ENCODE measurements at places on chromosomes 5 and 9. TPM values are rescaled to one million over a fixed set of nuclear protein-coding genes. Genes with fewer than 3 reads are reported as not detected.

DNA sequence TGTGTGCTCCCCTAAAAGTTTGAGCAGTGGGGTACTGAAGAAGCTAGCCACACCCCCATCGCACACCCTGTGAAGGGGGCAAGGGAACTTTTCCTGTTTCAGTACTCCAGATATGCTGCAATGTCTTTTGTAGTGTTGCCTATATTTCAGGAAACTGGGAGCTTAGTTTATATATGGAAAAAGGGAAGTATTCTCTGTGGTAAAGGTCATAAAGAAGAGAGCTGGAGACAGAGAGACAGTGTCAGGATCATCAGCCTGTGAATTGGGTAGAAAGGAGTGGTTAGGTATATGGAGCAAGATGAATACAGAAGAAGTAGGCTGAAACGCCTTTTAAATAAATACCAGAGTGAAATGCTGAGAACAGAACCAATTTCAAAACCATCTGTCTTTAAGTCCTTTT, 82.2 kb upstream of the C9orf72 start:
- DNase-seq: no peak

DNA sequence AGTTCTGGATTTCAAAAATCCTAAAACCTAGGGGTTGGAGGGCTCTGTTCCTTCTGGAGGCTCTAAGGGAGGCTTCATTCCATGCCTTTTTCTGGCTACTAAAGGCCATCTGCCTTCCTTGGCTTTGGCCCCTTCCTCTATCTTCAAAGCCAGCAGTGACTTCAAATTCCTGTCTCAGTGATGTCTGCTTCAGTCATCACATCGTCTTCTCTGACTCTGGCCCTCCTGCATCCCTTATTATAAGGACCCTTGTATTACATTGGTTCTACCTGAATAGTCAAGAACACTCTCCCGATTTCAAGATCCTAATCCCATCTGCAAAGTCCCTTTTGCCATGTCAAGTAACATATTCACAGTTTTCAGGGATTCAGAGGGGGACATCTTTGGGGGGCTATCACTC, 60.3 kb downstream of the GNA14 start:
- no peak for DNase-seq

NACC2 gene
- total RNA-seq: 24.5 TPM

MTX3 gene
- 16.0 TPM for total RNA-seq

DAB2IP gene
- total RNA-seq: 83.2 TPM

DNA sequence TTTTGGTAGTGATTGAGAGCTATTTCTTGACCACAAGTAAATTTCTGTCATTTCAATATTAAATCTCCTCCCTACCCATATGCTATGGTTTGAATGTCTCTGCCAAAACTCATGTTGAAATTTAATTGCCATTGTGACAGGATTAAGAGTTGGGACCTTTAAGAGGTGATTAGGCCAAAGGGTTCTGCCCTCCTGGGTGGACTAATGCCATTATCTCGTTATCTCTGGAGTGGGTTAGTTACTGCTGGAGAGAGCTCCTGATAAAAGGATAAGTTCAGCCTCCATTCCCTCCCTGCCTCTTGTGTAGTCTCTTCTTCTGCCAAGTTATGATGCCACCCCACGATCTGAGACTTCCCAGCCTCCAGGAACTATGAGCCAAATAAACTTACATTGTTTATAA, 3.6 kb upstream of the DRD1 start:
- no peak for DNase-seq

DNA sequence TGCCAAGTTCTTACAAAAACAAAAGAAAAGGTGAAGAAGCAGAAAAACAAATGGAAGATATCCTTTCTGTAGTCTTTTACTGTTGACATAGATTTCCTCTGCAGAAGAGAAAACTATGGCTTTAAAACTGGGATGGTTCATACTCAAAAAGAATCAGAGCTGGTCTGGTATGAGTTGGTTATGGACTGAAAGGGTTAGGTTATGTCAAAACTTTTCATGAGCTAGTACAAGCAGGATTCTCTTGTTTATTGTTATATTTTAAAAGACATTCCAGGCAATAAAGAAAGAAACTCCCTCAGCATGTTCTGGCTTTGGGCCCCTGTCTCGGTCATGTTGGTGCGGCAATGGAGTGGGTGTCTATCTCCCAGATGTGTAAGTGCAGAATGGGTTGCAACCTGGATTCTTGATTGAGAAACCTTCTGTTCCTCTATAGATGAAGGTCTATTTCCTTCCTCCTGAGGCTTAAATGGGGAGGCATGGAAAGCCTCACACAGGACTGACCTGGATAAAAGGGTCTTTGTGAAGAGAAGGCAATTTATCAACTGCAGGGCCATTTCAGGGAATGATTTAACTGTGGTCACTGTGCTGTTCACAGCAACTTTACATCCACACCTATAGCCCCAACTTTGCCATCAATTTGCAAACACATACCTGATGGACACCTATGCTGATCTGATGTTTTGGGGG, 209.6 kb upstream of the TNC start:
- DNase-seq: peak; percentile 23

DNA sequence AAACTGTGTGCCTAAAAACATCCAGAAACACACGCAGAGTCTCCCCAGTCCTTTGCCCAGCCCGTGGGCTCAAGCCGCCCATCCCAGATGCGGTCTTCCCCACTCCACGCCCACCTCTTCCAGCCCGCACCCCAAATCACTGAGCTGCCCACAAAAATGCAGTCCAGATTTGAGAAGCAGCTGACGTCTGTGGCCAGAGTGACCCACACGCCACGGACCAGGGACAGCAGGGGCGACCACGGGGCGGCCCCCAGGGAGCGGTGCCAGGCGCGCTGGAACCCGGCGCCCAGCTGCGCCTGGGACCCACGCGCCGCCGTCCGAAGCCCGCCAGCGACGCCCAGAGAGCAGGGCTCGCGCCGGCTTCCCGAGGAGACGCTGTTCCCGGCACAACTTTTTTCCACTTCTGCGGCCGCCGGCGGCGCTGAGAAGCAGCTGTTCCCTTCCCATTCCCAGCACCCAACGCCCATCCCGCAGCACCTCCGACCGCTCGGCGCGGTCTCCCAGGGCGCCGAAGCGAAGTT, 674 bp downstream of the LHFPL2 start:
- peak; percentile 39 for DNase-seq

DNA sequence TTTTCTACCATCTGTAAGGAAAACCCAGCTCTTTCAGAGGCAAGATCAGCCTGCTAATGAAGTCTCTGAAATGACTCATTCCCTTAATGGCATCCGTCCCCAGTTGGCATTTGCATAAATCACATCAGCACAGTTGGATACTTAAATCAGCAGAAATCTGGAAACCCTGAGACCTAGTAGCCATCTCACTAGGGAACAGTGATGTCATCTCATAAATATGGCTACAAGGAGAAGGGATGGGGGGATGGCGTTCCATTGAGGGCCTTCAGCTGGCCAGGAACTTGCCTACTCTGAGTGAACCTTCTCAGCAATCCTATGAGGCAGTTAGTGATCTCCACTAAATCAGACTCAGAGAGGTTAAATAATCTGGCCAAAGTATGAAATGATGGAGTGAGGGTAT, 81.8 kb downstream of the CMYA5 start:
- DNase-seq: no peak

GRCh38 chr9:13967438-13967837, 346.5 kb downstream of the NFIB start:
- no peak for DNase-seq

GRCh38 chr9:6271508-6272228, 56.1 kb downstream of the IL33 start:
- no peak for DNase-seq

PCDHGA2 gene
- total RNA-seq: 19.7 TPM

DNA sequence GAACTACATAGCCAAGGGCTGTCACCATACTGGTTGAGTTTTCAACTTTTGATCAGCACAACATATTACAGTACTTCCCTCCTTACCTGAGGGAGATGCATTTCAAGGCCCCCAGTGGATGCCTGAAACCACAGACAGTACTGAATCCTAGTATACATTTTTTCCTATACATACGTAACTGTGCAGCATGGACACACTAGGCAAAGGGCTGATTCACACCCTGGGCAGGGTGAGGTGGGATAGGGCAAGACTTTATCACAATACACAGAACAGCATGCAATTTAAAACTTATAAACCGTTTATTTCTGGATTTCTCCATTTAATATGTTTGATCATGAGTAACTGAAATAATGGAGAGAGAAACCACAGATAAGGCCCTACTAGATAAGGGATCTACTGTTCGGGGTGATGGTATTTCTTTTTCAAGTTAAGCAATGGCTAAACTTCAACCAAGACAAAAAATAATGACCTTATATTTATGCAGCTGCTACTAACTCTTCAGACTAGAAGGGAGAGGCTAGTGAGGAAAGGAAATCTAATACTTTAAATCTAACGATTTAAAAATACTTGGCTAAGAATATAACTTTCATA, 186.9 kb upstream of the GNA14 start:
- no peak for DNase-seq

WHRN gene
- 13.8 TPM for total RNA-seq

GRCh38 chr9:87256973-87257372, 240.7 kb upstream of the DAPK1 start:
- no peak for DNase-seq

- DNase-seq: no peak
Measured at GRCh38 chr9:119101048-119101447, 268.2 kb downstream of the BRINP1 start.

PCDHGA9 gene
- total RNA-seq: 7.7 TPM

HEMGN gene
- total RNA-seq: 1.4 TPM

- DNase-seq: no peak
Measured at GRCh38 chr5:1503241-1504068, 20.3 kb downstream of the LPCAT1 start.

DNA sequence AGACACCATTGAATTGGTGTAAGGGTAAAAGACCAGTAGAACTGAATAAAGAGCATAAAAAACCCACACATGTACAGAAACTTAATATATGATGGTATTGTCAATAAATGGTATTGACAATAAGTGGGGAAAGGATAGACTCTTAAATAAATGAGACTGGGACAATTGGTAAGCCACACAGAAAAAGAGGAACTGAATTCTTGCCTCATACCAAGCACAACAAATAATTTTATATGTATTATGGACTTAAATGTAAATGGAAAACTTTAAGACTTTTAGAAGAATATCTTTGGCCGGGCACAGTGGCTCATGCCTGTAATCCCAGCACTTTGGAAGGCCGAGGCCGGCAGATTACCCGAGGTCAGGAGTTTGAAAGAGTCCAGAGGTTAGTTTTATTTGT, 37.9 kb upstream of the PPP2CA start:
- DNase-seq: no peak

- no peak for DNase-seq
Measured at GRCh38 chr9:17862101-17862500, 283.2 kb downstream of the SH3GL2 start.

DNA sequence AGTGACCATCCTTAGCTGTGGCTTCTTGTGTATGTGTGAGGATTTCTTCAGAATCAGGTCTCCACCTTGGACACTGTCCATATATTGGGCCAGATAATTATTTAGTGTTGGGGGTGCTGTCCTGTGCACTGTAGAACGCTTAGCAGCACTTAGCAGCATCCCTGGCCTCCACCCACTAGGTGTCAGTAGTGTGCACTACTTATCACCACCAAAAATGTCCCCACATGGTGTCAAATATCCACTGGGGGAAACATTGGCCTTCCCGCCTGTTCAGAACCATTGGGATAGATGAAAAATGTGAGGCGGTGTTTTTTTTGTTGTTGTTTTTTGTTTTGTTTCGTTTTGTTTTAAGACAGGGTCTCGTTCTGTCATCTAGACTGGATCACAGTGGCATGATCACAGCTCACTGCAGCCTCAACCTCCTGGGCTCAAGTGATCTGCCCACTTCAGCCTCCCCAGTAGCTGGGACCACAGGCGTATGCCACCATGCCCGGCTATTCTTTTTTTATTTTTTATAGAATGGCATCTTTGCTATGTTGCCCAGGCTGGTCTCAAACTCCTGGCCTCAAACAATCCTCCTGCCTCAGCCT, 67.7 kb downstream of the TENT4A start:
- no peak for DNase-seq

GRCh38 chr5:172334641-172335040, 51.1 kb upstream of the UBTD2 start:
- no peak for DNase-seq

GRCh38 chr9:99057665-99058625, 47.0 kb upstream of the TGFBR1 start:
- peak; percentile 12 for DNase-seq

DNA sequence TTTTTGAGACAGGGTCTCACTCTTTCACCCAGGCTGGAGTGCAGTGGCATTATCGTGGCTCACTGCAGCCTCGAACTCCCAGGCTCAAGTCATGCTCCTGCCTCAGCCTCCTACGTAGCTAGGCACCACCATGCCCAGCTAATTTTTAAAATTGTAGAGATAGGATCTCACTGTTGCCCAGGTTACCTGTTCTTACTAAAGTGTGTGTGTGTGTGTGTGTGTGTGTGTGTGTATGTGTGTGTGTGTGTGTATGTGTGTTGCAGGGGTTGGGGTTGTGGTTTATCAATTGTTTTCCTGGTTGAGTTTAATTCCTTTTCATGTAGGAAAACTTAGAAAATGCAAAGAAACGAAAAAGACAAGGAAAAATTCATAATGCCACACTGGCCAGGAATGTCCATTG, 21.8 kb downstream of the RNF44 start:
- no peak for DNase-seq

- DNase-seq: no peak
Measured at GRCh38 chr5:172871536-172871935, 37.5 kb downstream of the ERGIC1 start.

ARHGEF39 gene
- total RNA-seq: 1.1 TPM

ENTPD2 gene
- total RNA-seq: 10.9 TPM

DNA sequence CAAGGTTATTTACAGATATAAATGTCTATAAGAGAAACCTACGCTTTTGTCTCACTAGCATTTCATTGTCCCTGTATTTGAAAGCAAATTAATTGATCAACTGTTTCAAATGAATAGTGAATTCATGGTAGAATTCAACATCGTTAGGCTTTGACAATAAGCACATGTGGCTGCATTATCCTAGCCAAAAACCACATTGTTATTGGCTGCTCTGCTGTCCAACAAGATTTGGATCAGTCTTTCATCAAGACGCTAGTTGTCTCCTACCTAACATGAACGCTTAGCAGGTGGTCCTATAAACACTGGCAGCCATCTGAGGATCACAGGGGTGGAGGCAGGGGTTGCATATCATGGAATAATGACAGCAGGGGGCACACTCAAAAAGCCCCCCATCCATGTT, 455.0 kb downstream of the CTNND2 start:
- no peak for DNase-seq

ADAMTS13 gene
- total RNA-seq: 2.8 TPM

DNA sequence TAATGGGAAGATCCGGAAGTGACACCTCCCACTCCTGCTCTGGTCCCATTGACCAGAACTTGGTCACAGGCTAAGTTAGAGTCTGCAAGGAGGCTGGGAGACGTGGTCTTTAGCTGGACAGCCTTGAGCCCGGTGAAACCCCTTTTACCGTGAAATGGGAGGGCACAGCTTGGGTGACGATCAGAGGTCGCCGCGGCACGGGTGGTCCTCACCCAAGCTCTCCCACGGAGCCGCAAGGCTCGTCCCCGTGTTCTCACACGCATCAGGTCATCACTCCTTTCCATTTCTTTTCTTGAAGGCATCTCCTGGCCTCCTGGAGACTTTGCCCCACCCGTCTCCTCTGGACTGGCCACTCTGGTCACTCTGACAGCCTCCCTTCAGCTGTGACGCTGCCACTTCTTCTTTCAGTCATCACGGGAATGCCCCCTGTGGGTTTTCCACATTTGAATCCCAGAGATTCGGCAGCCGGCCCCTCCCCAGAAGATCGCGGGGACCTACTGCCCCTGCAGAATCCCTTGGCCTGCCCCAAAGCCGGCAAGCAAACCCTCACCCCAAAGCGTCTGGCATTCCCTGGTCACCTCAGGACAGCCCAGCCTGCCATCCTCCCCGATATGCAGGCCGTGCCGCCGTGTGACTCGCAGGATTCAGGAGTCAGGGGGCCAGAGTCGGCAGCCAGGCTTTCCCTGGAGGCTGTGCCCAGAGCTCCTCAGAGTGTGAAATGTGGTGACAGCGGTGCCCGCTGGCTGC, 18.9 kb upstream of the EGFL7 start:
- DNase-seq: no peak
